ENCODE measurements at places on chromosomes 6 and 20.

GRCh38 chr6:130766239-130767144, 60.7 kb upstream of the SMLR1 start:
- no peak for DNase-seq

GRCh38 chr6:27547157-27548075, 74.5 kb upstream of the ZNF184 start:
- no peak for DNase-seq

DNA sequence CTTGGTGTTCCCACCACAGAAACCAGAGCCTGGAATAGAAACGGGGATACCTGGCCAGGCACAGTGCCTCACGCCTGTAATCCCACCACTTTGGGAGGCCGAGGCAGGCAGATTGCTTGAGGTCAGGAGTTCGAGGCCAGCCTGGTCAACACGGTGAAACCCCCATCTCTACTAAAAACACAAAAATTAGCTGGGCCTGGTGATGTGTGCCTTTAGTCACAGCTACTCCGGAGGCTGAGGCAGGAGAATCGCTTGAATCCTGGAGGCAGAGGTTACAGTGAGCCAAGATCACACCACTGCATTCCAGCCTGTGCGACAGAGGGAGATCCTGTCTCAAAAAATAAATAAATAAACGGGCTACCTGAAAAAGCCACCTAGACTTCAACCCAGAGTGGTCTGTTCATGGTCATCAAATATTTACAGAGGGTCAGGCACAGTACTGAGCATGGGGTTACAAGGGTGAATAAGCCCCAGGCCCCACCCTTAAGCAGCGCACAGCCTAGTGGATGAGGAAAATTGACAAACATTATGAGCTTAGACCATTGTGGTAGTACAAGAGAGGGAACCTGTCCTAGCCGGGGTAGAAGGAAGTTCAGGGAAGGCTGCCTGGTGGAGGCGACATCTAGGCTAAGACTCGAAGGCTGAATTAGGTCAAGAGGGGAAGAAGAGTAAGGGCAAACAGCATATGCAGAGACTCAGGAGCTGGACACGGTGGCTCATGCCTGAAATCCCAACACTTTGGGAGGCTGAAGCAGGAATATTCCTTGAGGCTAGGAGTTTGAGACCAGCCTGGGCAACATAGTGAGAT, 7.2 kb upstream of the PCIF1 start:
- no peak for DNase-seq

GRCh38 chr6:133671376-133671775, 217.5 kb upstream of the TCF21 start:
- no peak for DNase-seq

GRCh38 chr6:16659466-16660156, 101.6 kb downstream of the ATXN1 start:
- no peak for DNase-seq

GRCh38 chr6:167714152-167714551, 112.6 kb upstream of the AFDN start:
- no peak for DNase-seq

DNA sequence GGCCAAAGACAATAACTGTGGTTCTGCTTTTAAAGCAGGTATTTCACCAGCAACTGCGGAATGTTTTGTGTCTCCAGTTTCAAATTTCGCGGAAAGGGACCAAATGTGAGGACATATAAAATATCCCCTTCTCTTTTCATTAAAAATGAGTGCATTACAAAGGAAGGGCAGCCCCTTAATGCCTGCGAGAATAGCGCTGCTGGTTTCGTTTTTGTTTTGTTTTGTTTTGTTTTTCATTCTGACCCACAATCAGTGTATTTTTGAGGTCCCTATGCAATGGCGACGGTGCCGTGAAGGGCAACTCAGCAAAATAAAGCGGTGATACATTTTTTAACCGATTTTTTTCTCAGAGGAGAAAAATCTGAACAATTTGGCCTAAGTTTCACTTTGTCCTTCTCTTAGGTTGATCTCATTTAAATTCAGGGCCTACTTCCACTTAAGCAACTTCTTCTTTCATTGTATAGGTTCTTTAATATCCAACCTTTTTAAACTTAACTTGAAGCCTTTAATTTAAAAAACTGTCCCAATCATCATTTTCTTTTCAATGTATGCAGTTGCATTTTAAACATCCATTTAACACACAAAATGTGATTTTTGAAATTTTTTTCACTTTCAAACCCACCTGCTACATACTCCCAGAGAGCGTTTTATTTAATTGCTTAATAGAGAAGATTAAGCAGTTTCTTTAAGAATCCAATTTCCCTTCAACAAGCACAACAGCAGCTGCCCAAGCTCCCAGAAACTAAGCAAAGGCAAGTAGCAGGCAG, 2.9 kb upstream of the HIVEP2 start:
- no peak for DNase-seq
